ENCODE measurements at places on chromosomes 7 and 10. TPM values are rescaled to one million over a fixed set of nuclear protein-coding genes. Genes with fewer than 3 reads are reported as not detected.

ELMO1 gene
- total RNA-seq: 25.7 TPM

CALD1 gene
- 122 TPM for total RNA-seq

- no peak for DNase-seq
Observed at GRCh38 chr7:67913604-67914003, 917.0 kb downstream of the TYW1 start.

- DNase-seq: no peak
Observed at GRCh38 chr7:4931943-4932342, 27.0 kb downstream of the MMD2 start.

GRCh38 chr7:132438926-132439325 lies 137.3 kb downstream of the PLXNA4 start:
- no peak for DNase-seq

GRCh38 chr7:30522159-30522558 lies 17.5 kb upstream of the GGCT start:
- no peak for DNase-seq
